Left renal pelvis (tissue), 4 donors: ENCODE measurements at places on chromosomes 16 and 17. TPM values are rescaled to one million over a fixed set of nuclear protein-coding genes. Genes with fewer than 3 reads are reported as not detected.

Gene CASKIN1
- polyA plus RNA-seq: 0.79 TPM

Gene CHCT1
- not detected for polyA plus RNA-seq

Gene GUCY2D
- polyA plus RNA-seq: not detected

Gene FOXL1
- 8.5 TPM for polyA plus RNA-seq

DNA sequence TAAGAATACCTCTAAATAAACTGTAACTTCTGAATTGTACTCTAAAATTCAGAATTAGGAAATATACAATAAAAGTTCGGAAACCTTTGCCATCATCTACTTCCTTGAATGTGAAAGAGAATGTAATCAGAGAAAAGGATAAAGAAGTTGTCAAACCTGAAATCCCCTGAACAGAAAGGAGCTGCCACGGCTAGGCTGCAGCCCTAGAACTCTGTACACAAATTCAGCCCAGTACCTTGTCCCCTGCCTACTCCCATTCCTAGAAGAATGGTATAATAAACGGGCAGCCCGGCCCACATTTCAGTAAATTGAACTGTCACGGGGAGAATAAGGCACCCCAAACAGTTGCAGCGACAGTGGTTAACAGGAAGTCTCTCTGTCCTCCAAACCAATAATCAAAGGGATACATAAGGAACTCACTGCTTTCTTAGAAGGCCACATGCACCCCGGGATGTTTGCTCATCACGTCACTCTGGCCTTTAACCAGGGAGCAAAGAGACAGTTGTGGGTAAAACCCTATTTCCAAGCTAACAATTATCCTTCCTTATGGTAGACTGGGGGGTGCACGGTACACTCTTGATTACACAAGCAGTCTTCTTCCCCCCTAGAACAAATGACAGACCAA lies 24.3 kb upstream of the RFFL start:
- DNase-seq: peak; percentile 7

DNA sequence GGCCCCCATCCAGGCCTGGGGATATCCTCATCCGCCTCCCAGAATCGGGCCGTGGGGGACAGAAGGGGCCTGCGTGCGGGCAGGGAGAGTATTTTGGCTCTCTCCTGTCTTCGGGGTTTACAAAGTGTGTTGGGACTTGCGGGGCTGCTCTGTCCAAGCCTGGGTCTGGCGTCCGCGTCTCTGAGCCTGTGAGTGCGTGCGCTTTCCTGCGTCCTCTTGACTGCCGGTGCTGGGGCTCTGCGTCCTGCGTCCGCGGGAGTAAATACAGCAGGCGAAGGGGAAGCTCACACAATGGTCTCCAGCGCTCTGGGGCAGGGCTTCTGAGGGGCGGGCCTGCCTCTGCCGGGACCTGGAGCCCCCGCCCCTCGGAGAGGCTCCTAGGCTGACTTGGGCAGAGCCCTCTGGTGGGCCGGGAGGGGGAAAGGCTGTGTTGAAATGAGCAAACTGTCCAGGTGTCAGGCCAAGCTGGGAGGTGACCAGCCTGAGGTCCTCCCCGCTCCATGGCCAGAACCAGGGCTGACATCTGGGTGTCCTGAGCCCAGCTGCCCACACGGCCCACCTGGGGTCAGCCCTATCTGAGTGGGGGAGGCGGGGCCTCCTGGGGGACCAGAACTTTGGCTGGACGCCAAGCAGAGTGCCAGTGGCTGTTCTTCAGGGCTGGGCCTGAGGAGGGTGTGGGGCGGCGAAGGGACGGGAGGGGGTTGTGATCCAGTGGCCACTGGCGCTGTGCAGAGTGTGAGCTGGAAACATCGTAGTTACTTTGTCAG lies 233.6 kb downstream of the SEC14L1 start:
- no peak for DNase-seq

- DNase-seq: no peak
These were observed 14.7 kb downstream of the CCR7 start for GRCh38 chr17:40550608-40551007.

DNA sequence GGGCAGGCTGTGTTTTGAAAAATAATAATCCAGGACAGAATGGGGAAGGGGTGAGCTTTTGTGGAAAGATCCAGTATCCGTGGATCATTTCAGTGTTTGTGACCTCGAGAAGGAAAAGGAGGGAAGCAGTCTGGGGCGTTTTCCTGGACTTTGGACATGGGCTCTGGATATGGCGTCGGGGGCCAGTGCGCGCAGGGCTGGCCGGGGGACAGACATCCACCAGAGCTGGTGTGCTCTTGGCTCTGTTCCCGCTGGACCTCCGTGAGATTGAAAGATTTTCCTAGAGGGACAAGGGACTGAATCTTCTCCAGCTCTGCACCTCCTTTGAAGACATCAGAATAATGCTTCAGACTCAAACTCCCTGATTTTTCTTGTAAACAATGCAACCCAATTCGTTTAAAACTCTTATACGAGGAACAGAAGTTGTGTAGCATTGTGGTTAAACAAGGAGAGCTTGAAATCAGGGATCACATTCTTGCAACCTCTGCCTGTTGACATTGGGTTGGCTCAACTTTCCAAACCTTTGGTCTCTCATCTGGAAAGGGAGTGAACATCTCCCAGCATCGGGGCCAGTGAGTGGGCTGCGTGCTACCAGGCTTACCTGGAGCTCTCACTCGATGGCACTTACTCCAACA lies 75.9 kb downstream of the C16orf95 start:
- no peak for DNase-seq

DNA sequence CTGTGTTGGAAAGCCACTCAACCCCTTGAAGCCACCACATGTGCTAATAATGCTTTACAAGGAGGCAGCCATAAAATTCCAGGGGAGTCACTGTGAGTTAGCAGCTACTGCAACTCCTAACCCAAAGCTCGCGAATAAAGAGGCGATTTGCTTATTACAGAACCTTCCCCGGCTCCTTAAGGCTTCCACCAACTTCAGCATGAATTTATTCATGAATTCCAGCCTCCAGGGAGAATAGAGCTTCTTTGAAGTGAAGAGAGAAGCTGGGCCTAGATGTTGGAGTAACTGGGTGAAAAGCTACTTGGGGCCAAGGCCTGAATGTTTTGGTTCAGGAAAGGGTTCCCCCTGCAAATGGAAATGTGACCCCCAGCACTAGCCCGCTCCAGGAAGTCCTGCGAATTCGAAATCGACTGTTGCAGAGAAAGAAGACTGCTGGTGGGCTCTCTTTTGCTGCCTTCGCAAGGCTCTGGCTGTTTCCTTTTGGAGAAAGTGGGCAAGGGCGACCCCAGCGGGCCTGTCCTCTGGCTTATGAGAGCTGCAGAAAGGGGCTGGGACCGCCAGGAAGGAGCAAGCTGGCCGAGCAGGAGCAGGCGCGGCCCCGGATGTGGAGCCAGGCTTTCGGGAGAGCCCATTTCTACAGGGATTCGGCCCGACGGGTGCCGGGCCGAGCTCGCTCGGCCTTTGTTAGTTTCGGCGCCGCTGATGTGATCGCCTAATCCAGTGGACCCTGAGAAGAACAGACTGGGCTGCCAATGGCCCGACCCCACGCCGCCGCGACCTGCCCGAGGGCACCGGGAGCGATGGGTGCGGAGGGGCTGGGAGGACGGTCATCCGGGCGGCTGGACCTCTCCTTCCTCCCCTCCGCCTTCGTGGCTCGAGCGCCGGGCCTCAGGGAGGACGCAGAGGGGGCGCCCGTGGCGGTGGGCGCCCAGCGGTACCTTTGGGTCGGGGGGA lies 7.6 kb downstream of the CBX8 start:
- DNase-seq: no peak

DNA sequence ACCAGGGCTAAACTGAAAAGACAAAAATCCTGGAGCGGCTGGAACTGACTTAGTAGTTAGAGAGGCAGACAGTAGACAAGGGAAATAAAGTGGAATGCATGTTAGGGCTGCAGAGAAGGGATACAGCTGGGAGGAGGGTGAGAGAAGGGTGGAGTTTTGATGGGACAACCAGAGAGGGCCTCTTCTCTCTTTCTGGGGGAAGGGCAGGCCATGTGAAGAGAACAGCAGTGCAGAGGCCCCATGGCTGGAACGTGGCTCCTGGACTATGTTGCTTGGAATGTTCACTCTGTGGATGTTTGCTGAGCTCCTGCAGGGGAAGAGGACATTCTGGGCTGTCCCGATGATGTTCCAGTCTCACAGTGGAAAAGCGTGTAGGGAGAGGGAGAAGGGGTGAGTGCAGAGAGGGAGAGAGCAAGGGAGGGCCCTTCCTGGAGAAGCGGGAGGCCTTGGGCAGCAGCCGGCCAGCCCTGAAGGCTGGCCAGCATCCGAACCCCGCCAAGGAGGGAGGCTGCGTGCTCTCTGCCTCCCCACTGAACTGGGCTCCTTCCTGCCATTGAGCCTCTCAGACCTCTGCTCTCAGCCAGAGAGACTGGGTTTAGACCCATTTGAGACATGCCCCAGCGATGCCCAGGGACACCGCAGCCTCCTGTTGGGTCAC lies 33.1 kb upstream of the GSE1 start:
- no peak for DNase-seq

GRCh38 chr17:78355045-78355641 lies 4.7 kb downstream of the SOCS3 start:
- no peak for DNase-seq
